ENCODE measurements at places on chromosomes 6 and 20.

DNA sequence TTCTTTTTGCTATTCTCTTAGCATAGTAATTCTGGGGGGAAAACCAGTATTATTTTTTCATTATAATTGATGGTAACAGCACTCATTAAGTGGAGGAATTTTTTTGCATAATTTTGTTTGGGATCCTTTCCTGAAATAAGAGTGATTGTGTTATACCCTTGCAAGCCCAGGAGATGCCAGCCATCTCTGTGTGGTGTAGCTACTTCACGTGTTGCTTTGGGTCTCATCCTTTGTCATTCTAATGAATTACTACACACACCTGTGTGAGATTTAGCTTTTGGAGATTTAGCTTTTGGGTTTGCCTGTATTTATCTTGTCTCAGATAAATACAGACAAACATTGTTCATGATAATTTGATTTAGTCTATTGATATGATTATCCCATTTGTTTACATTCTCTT, 76.5 kb downstream of the SH3BGRL2 start:
- no peak for DNase-seq

GRCh38 chr6:168577496-168577895, 136.5 kb downstream of the SMOC2 start:
- DNase-seq: no peak

GRCh38 chr6:54737247-54737646, 109.3 kb upstream of the FAM83B start:
- DNase-seq: no peak

GRCh38 chr6:44064089-44064947, 62.9 kb downstream of the MRPL14 start:
- no peak for DNase-seq

- no peak for DNase-seq
Observed at GRCh38 chr6:88839280-88839679, 124.1 kb downstream of the RNGTT start.

- no peak for DNase-seq
Observed at GRCh38 chr6:155252581-155252980, 11.2 kb upstream of the CLDN20 start.

GRCh38 chr6:41428336-41428995, 93.1 kb downstream of the NCR2 start:
- no peak for DNase-seq

DNA sequence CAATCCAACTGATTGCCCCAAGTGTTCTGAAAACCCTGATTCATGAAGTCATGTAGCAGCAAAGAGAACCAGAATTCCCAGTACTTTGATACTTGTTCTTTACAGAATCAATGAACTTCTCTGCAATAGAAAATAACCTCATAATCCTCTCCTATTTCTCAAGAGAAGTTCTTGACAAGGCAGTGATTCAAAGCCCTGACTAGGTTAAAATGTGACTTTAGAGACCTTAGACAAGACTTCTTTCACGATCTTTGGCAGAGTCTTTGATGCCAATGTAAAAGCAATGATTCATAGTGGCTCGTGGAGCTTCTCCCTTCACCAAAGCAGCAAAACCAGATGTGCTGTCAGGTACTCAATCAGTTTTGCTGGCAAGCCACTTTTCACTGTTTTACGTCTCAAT, 95.2 kb downstream of the CDK19 start:
- no peak for DNase-seq

DNA sequence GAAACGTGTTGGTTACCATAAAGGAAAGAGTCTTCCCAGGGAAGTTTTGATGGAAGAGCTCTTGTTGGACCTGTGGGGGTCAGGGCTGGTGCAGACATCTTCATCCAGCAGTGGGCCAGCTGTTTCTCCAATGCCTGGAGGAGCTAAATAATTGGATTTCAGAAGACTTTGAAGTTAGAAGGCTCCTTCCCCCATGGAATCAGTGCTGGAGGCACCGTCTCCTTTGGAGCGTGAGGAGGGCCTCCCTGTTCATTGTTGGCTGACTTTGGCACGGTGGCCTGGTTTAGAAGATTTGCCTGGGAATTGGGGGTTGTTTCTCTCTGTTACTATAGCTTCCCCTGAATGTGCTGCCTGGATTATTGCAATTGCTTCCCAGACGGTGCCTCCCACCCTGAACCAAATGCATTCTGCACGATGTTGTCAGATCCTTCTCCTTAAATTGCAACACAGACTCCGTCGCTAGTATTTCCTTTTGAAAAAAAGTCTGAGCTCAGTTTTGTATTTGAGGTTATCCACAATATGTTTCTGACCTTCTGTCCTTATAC, 27.7 kb upstream of the KCNG1 start:
- DNase-seq: no peak

DNA sequence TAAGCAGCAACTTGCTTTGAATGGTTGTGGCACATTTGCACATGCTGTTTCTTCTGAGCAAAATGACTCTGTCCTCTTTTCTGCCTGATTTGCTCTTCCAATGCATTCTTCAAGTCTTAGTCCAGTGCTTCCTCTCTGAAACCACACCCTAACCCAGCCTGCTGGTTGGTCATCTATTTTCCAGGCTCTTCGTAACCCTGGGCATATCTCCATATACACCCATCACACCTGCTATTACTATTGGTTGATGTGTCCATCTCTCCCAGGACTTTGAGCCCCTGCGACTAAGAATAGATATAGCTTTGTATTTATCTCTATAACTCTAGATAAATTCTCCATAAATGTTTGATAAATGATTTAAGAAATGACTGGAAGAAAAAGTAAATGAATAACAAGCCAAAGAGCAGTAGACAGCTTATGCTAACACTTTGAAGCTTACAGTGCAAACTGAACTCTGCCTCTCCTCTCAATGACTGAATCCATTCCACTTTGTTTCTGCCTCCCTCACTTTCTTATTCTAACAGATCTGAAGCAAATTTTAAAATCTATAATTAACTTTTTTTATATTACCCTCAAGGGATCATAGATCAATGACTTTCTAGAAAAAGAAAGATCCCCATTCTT, 59.7 kb upstream of the NT5E start:
- no peak for DNase-seq

- no peak for DNase-seq
Observed at GRCh38 chr20:57429580-57430200, 38.5 kb downstream of the RBM38 start.

- DNase-seq: no peak
Observed at GRCh38 chr6:47229255-47229654, 80.5 kb downstream of the TNFRSF21 start.

DNA sequence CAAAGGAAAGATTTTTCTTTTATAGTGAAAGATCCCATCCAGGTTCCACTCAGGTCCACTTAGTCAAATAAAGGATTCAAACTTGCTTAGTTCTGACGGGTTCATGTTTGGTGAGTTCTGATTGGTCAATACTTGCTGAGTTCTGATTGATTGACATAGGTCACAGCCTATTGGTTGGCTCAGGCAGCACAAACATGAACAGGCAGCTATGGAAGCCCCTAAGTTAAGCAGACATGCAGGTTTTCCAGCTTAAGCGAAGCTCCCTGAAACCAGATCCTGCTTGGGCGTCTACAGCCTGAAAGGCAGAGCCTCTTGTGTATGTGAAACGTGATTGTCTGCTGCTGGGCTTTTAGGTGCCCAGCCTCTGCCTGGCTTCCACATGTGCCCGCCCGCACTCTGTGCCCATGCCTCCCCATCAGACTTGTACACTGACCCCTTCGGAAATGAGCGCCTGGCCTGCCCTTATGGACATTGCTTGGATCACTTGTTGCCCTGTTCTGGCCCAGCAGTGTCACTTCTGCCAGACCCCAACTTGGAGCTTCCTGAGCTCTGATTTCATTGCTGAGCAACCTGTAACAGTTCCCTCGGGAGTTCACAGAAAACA, 45.4 kb upstream of the ECI2 start:
- DNase-seq: no peak

GRCh38 chr6:43455531-43456428, at the start of gene DLK2:
Gene DLK2, minus strand, starts transcription at chr6:43455548. Its CDS starts 723 bp downstream, at chr6:43454825.
- peak; percentile 64 for DNase-seq

- no peak for DNase-seq
Observed at GRCh38 chr6:144123836-144124235, 26.5 kb upstream of the STX11 start.

- no peak for DNase-seq
Observed at GRCh38 chr20:2822073-2822472, 5.9 kb downstream of the TMEM239 start.

GRCh38 chr6:154751011-154751800, 18.0 kb downstream of the SCAF8 start:
- no peak for DNase-seq

GRCh38 chr20:34559311-34560140, 1.0 kb downstream of the MAP1LC3A start:
- DNase-seq: no peak

DNA sequence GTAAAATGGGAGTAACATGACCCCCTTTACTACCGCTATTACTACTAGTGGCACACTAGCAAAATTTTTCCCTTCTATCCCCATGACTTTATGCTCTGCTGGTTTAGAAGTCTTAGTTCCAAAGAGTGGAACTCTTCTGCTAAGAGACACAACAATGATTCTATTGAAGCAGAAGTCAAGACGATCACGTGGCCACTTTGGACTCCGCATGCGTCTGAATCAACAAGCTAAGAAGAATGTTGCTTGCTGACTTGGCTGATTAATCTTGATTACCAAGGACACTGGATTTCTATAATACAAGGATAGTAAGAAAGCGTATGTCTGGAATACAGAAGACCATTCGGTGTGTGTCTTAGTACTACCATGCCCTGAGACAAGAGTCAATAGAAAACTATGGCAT, 244.7 kb upstream of the BTBD3 start:
- DNase-seq: no peak

DNA sequence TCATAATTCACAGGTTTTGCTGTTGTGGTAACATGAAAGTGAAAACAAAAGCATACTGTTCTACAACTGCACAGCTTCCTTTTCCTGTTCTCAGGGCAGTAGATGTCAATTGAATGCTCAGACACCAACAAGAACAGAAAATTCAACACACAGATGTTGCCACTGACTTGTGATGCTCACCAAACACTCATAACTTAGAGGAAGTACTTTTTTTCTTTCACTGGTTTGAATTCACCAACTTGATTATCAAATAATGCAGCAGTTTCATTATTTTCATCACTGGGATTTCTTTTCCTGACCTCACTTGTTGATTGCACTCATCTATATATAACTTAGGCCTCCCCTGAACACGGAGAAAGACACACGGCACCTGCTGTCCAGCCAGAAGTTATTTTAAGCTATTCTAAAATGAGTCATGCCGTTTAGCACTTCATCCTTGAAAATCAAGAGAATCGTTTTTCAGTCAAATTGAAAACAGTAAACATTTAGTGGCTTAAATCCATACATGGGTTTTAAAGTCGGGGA, 949 bp downstream of the TXLNB start:
- no peak for DNase-seq

DNA sequence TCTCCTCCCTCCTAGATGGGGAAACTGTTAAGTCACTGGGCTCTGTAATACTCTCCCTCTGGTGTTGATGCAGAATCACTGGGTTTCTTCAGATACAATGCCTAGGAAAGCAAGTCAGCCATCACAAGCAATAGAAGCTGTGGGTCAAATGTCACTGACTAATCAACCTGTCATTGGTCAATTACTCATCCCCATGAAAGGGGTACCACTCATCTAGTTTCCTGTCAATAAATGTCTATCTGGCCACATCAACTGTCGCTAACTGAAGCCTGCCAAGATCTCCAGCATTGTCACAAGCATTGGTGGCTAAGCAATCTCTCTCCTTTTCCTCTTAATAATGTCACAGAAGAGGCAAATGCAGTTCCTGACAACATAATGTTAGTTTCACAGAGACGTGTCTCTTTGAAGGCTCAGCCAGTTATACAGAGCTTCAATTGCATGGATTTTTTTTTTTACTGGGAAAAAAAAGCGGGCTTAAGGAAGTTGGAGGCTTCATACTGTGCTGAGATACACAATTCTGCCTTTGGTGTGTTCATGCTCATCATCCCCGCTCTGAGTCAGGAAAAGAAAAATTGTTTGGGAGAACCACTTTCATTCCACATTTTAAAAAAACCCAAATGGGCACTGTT, 355.9 kb downstream of the BTBD9 start:
- DNase-seq: no peak

DNA sequence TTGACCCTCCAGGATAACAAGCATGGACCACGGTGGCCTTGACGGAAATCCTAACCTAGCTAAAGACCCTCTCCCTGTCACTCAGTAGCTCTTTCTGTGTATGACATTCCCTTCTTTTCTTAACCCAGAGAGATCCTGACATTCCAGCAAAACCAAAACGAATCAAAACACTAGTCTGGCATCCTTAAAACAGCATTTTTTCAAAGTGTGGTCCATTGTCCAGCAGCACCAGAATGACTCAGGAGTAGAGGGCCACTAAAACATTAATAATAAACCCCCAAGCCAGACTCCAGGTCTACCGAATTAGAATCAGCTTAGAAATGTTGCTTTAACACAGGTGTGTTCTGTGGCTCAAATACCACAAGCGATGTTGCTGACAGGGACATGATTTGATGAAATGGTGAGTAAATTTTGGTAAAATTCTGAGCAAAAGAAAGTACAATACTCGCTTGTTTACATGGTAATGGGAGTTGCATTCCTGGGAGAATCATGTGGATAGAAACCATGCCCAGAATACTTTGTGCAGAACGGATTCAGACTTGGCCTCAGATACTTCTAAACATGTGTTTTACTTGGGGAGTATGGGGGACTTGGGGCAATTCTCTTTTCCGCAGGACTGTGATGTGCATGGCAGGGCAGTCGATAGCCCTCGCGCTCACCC, 174.2 kb upstream of the KCNG1 start:
- no peak for DNase-seq

DNA sequence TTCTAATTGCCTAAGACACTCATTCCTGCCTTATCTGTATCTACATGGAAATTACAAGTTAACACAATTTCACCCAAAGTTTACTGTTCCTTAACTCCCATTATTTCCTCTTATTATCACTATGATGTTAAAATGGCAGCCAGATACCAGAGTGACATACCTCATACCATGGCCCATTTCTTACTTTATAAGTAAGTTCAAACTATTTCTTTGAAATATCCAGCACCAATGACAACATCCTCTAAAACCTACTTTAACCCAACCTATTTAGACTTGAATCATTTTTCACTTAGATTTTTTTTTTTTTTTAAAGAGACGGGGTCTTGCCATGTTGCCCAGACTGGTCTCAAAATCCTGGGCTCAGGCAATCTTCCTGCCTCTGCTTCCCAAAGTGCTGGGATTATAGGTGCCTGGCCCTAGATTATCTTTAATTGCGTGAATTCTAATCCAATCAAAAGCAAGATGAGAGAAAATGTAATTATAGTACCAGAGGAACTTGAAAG, 10.0 kb downstream of the REV3L start:
- DNase-seq: no peak

- DNase-seq: no peak
Observed at GRCh38 chr20:4406627-4407026, 315.1 kb upstream of the PRND start.

- no peak for DNase-seq
Observed at GRCh38 chr6:169231790-169232506, 21.7 kb downstream of the THBS2 start.

GRCh38 chr6:50959081-50959641, 140.5 kb downstream of the TFAP2B start:
- no peak for DNase-seq

DNA sequence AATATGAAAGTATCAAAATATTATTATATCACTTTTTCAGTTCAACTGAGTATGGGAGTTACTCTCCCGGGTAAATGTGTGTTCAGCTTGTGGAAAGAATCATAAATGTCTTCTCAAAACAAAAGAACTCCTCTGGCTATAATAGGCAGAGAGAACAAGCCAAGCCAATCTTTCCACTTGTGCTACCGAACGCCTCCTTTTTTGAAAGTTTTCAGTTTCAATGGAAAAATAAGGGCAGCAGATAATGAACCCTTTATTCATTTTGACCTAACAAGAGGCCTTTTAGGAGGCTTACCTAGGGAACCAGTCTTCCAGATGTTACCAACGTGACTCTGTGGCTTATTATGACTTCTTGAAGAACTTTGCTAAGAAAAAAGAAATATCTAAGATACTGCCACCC, 67.5 kb downstream of the PDE7B start:
- no peak for DNase-seq
